ENCODE measurements at places on chromosomes 6 and 20.

DNA sequence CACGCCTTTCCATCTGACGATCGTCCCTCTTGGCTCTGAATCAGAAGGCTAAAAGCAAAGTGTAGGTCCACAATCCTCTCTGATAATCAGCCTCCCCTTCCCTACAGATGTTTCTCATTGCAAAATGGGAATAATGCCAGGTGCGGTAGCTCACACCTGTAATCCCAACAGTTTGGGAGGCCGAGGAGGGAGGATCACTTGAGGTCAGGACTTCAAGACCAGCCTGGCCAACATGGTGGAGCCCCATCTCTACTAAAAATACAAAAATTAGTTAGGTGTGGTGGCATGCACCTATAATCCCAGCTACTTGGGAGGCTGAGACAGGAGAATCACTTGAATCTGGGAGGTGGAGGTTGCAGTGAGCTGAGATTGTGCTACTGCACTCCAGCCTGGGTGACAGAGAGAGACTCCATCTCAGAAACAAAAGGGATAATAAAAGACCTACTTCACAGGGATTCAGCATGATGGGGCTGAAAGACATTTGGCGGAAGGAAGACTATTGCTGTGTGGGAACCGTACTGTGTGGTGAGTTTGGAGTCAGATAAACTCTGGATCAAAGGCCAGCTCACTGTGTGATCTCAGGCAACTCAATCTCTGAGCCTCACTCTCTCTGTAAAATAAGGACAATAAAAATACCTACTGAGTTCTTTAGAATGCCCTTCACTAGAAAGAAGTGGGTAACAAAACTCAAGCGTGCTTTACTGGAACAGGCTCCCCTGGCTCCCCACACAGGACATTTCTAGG, 15.9 kb upstream of the SLC9A8 start:
- no peak for DNase-seq

- no peak for DNase-seq
Observed at GRCh38 chr6:80338201-80338836, 231.8 kb downstream of the BCKDHB start.

GRCh38 chr6:149904661-149905370, 6.9 kb upstream of the RAET1E start:
- DNase-seq: no peak

GRCh38 chr6:13303668-13304017, 24.7 kb downstream of the TBC1D7 start:
- DNase-seq: no peak

- DNase-seq: no peak
Observed at GRCh38 chr6:159989492-159990480, 20.9 kb downstream of the IGF2R start.

DNA sequence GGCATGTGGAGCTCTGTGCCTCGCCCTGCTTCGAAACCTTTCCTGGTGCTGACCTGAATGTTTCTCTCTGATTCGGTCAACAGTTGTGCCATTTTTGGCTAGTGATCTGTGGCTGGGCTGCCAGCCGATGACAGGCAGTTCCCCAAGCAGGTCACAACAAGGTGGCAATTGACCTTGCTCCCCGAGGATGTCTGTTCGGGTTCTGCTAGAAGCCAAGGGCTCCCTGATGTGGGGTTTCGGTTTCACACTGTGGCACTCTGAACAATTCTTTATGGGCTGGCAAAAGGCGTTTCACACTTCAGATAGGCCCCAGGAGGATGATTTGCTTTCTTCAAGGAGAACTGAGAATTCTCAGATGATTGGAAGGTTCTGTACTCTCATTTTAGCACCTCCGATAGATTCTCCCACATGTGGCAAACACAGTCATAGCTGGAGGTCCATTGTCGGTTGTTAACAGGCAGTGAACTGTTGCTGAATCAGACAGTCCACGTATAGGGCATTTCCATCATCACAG, 135.6 kb downstream of the SLC24A3 start:
- no peak for DNase-seq

DNA sequence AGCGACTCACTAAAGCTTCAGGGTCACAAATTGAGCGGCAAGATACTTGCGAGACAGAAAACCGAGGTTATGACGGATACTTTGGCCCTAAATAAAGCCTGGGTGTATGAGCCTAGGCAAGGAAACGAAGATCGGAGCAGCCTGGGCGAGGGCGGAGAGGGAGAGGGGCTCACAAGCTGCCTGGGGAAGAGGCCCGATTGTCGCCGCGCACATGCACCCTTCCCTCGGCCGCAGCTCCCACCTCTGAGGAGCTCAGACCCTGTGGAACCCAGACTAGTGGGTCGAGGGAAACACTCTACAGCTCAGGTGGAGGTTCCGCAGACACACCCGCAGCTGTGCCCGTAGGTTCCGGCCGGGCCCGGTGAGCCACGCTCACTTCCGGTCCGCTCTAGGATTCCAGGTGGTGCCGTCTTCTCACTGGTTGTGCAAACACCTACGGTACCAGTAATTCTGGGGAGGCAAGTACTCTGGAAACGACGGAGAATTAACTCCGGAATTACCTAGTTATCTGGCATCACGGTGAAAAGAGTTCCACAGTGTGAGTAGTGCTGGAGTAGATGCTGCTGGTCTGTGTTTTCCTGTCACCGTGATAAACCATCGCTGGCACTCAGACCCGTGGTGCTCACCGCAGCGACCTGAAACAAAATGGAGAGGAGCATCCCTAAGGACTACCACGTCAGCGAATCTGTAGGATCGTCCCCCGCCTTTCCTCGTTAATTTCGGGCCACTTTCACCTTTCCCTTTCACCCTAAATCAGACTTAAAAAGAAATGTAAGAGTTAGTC, 61.5 kb downstream of the GPX5 start:
- DNase-seq: no peak

DNA sequence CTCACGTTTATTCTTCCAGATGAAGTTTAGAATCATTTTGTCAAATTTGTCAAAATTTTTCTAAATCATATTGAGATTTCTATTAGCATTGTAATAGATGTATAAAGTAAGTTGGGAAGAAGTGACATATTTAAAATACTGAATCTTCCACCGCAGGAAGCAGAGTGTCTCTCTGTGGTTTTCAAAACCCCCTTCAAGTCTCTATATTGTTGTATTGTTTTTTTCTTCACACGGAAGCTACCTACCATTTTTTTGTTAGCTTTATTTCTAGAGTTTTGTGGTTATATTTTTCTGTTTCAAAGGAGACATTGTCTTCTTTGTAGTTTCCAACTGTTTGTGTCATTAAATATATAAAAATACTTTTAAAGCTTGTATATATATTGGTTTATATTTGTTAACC, 188.6 kb downstream of the ZDHHC14 start:
- no peak for DNase-seq

DNA sequence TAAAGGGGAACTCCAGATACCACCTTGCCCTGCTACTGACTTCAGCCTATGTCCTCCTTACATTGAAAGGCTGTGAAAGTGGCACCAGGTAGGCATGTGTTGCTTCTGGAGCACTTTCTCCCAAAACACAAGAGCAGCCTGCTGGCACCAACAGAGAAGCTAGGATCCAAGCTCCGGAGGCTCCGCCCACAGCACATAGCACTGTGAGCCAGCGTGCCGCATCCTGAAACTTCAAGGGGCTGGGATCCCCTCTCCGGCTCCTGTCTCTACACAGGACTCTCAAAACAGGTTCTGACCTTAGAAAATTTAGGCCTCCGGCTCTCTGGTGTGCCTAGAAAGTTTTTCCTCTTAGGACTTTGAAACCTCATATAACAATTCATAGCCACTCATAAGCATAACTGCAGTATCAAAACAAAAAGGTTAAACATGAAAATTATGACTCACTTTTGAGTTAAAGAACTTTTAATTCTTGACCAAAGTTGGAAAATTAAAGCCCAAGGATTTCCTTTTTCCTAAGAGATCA, 41.1 kb downstream of the EZR start:
- no peak for DNase-seq

DNA sequence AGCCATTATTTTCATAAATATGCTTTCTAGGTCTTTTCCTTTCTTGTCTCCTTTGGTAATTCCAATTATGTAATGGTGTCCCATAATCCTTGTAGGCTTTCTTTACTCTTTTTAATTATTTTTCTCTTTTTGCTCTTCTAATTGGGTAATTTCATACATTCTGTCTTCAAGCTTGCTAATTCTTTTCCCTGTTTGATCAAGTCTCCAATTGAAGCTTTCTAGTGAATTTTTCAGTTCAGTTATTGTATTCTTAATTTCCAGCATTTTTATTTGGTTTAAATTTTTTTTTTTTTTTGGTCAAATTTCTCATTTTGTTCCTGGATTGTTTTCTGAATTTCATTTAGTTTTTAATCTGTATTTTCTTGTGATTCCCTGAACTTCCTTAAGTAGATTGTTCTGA, 74.9 kb upstream of the UST start:
- DNase-seq: no peak

- DNase-seq: no peak
Observed at GRCh38 chr6:16850681-16851026, 89.4 kb upstream of the ATXN1 start.

DNA sequence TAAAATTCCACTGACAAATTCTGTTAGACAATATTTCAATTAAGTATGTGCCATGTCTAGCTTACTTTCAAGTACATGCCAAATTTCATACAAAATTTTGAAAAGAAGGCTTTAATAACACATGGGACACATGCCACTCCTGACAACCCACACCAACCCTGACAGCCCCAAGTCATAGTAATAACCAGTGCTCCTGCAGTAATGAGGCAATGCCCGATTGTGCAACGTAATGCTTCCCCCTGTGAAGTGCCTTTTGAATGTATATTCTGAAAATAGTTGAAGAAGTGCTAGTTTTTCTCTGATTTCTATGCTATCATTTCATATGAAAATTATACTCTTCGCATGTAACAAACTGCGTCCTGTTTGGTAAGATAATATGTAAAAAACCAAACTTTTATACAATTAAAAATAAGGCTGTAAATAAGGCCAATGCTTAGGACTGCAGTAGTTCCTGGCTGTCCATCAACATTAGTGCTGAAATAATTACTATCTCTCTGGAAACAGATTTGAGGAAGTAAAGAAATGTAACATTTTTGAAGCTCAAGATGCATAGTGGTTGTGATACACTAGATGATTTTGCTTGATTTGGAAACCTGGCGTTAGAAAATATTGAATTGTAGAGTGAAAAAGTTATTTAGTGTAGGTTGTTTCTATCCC, 125.8 kb upstream of the BCLAF1 start:
- DNase-seq: no peak

DNA sequence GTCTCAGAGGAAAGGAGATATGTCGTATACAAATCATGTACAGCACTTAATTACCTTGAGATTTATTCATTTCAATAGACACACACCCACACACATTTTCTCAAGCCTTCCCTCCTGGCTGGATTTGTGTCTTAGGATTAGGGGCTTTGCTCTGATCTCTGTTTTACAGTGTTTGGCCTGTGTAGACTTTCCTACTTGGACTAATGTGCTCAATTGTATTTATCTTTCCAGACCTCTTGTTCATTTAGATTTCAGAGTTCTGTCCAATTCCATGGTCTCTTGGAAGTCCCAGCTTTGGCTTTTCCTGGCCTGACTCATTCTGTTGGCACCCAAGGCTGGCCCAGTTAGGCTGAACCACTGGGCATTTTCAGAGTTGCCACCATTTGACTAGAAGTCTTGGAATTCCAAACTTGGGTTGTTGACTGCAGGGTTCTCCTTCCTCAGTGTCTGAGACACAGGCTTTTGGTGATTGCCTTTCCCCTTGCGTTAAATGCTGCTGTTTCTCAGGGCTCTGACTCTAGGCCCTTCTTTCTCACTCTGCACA, 8.9 kb upstream of the RFPL4B start:
- DNase-seq: no peak

Measured in AG09319 (cell line).